ENCODE measurements at places on chromosomes 16 and 17.
A peak's percentile ranks its signal among the peaks of the same experiment; 100 is the strongest.

GRCh38 chr16:1346422-1347285, 5.0 kb downstream of the TSR3 start:
- no peak for DNase-seq

GRCh38 chr17:6870841-6871240, 39.3 kb upstream of the TEKT1 start:
- no peak for DNase-seq

GRCh38 chr16:27049117-27049516, 17.6 kb upstream of the C16orf82 start:
- DNase-seq, result no peak

GRCh38 chr16:24996301-24996700, 18.9 kb downstream of the ARHGAP17 start:
- no peak for DNase-seq

- no peak for DNase-seq
Observed at GRCh38 chr17:82737967-82738877, 2.8 kb downstream of the FN3K start.

DNA sequence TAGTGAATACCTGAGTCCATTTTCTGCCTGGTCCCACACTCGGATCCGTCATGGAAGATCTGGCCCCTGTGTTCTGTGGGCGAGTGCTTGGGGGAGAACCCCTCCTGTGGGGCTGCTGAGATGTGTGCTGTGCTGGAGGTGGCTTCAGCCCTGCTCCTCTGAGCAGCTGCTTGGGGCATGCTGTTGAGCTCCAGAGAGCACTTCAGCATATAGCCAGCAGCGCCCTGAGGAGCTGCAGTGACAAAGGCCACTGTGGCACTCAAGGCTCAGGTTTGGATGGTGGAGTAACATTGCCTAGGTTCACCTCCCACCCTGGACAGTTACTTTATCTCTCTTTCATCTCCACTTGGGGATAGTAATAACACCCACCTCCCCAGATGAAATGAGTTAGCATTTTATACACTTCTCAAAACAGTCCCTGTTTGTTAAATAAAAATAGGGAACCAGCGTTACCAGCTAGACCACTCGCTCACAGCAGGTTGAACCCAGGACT, 75.3 kb downstream of the KSR1 start:
- no peak for DNase-seq

- peak; percentile 84 for DNase-seq
Observed at GRCh38 chr17:9424071-9424640, 151.5 kb downstream of the STX8 start.

GRCh38 chr16:66427036-66427860, at the start of gene BEAN1:
Gene BEAN1, plus strand, starts transcription at chr16:66427295. Its CDS starts 10,382 bp downstream, at chr16:66437677.
- DNase-seq, result peak; percentile 59

DNA sequence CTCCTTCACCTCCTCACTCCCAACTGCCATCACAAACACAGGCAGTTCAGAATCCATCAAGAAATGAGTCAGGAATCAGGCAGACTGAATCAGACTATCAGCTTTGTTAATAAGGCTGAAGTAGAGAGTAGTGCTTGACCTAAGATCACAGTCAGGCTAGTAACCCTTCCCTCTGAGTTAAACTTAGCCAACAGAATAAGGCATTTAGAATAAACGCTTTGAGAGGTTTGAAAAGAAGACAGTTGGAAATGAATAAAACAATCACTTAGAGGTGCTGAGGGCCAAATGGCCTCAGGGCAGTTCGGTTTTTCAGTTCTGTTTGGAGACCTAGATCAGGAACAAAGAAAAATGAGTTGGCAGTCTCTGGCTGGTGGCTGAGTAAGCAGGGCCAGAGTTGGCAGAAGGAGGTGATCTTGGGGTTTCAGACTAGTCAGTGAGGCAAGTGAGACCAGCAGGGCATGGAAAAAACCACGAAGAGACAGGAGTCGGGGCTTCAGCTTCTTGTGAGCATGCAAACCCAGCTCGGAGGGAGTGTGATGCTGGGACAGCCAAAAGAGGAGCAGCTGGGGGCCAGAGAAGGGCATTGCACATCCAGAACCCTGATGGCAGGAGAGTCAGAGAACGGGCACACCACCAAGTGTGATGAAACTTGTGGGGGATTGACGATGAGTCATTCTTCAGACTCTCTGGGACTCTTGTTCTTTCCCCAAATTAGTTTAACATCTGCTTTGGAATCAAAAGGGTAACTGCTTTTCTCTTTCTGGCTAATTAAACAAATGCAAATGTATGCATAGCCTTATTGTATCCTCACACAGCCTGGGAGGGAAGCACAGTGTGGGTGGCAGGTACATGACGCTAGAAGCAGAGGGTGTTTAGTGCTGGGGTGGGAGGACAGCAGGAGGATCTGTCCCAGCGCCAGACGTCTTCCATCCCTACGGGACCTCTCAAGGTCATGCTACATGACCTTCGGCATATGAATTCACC, 54.8 kb downstream of the SPECC1 start:
- DNase-seq, result peak; percentile 27

DNA sequence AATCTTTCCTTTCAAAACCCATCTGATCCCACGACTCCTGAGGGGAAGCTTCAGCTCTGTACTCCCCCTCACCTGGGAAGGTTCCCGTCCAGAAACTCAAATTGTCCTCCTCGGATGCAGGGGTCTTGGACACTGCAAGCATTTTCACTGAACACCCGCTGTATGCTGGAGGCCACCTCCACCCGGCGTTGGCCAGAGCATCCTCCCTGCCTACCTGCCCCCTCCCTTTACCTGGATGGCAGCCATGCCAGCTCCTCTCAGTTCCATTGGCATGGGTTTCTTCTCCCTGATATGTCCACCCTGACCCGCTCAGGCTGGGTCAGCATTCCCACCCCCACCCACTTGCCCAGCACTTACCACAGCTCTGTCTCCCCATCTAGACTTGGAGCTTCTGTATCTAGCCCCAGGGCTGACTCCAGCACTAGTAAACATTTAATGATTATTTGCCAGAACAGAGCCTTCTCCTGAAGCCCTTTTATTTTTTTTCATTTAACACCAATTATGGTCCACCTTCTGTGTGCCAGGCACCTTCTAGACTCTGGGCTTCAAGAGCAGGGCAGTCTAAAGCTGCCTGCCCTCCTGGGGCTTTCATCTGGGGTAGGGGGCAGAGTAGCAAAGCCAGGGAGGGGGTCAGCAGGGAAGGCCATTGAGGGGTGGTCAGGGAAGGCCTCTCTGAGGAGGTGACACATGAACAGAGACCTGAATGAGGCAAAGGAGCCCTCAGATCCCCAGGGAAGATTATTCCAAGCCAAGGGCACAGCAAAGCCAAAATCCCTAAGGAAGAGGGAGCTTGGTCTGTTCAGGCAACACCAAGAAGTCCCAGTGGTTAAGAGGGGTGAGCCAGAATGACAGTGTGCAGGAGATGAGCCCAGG, 8.9 kb upstream of the KRT19 start:
- DNase-seq, result no peak

- DNase-seq, result no peak
Observed at GRCh38 chr17:77144227-77144626, 3.5 kb downstream of the SEC14L1 start.

- DNase-seq, result no peak
Observed at GRCh38 chr17:2916461-2916860, 120.2 kb downstream of the RAP1GAP2 start.

DNA sequence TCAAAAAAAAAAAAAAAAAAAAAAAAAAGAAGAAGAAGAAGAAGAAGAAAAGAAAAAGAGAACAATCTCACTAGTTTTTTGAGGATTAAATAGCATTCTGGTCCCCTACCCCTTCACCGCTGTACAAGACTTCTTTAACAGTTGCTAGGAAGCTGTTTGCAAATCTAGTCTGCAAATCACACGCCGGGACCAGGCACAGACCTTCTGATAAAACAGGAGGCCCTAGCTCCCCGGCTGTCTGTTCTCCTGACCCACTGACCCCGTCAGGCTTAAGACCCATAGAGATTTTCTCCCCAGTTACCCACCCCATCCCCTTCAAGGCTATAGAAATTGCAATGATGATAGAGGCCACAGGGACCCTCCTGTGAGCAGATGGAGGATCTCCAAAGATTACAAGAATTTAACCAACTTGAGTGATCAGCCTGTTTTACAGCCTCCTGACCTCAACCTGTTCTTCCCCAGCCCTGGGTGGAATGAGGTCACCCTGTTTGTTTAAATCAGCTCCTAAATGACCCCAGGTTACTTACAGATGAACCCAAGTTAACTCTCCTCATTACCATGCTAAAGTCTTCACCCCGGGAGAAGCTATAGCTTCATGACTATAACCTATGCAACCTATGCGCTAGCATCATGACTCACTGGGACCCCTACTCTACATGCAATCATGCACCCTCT, 11.8 kb upstream of the SULT1A1 start:
- DNase-seq, result no peak

GRCh38 chr17:28426081-28426519, 20.1 kb upstream of the SLC46A1 start:
- DNase-seq, result peak; percentile 84
